Stimulated activated CD4-positive, alpha-beta T cell treated with anti-CD3 and anti-CD28 coated beads, TNF-alpha, amount 100 ng/mL, for 1 hour (primary cell): ENCODE measurements at places on chromosomes 5 and 9.
A peak's percentile ranks its signal among the peaks of the same experiment; 100 is the strongest.

- no peak for DNase-seq
Observed at GRCh38 chr9:134758949-134759607, 117.5 kb downstream of the COL5A1 start.

- no peak for DNase-seq
Observed at GRCh38 chr9:78441822-78442431, 145.0 kb downstream of the PSAT1 start.

- no peak for DNase-seq
Observed at GRCh38 chr9:105339849-105340248, 95.4 kb downstream of the SLC44A1 start.

GRCh38 chr9:137815256-137816255 is 62.0 kb upstream of the CACNA1B start:
- DNase-seq = no peak

DNA sequence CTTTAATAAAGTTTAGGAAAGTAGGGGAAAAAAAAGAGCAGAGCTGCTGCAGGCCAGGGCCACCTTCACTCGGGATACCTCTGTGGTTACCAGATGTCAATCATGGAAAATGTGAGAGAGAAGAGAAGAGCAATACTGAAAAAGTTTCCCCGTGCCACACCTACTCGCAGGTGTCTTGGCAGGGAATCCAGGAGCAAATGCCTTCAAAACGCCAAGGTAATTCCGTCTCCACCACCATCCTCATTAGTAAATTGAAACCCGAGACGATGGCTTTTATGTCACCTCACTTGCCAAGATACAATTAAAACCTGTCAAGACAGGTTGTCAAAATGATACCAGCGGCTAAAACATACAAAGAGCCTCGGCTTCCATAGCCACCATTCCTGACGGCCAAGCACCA is 49.7 kb downstream of the FAM81B start:
- no peak for DNase-seq

GRCh38 chr5:56671571-56671970 is 143.8 kb upstream of the MAP3K1 start:
- no peak for DNase-seq

- no peak for DNase-seq
Observed at GRCh38 chr5:83026516-83026915, 50.7 kb downstream of the TMEM167A start.

DNA sequence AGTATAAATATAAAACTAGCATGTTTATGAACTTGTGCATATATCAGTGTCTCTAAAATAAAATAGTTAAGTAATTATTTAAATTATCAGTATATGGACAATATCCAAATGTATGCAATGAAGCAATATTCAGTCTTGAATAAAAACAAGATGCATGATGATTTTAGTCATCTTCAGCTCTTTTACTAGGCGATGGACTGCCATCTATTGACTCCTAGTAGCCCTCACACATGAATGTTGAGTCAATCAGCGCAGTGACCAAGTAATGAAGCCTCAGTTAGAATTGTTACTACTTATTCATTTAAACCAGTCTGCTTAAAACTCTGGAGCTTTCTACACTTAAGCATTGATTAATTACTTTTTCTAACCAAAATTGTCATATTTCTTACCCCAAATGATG is 92.9 kb upstream of the GRHPR start:
- DNase-seq = no peak

DNA sequence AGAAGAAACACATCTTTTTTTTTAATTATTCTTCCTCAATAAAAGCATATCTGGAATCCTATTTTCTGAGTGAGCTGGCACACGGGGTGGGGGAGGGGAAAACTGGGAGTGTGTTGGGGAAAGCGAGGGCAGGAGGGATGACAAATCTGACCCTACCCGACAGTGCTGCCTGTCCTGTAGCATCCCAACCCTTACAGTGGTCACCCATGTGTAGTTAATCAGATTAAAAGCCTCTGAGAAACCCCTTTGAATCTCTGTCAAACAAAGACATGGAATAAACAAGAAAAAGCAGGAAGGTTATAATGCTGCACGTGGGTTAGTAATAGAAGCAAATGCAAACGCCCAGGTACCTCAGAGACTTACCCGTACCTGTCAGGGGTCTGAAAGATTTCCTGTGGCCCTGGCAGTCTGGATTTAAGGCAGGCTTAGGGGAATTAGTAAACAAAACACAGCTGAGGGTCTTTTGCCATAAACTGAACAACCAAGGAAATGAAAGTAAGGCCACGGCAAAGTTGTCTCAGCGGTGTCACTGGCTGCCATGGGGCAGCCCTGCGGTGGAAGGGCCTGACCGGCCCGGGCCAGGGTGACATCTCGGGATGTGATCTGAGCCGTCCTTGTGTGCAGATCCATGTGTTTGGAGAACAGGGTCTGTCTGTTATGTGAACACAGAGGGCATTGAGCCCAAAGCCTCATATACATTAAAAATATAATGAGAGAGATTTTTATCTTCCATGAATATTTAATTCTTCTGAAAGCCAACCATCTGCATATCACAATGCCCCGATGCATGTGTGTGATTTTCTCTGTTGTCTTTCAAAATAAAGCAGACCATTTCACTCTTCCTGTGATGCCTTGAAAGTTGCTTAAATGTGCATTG is 308.2 kb downstream of the ZNF608 start:
- no peak for DNase-seq

GRCh38 chr9:35042891-35043545 is 29.4 kb downstream of the VCP start:
- DNase-seq = no peak

DNA sequence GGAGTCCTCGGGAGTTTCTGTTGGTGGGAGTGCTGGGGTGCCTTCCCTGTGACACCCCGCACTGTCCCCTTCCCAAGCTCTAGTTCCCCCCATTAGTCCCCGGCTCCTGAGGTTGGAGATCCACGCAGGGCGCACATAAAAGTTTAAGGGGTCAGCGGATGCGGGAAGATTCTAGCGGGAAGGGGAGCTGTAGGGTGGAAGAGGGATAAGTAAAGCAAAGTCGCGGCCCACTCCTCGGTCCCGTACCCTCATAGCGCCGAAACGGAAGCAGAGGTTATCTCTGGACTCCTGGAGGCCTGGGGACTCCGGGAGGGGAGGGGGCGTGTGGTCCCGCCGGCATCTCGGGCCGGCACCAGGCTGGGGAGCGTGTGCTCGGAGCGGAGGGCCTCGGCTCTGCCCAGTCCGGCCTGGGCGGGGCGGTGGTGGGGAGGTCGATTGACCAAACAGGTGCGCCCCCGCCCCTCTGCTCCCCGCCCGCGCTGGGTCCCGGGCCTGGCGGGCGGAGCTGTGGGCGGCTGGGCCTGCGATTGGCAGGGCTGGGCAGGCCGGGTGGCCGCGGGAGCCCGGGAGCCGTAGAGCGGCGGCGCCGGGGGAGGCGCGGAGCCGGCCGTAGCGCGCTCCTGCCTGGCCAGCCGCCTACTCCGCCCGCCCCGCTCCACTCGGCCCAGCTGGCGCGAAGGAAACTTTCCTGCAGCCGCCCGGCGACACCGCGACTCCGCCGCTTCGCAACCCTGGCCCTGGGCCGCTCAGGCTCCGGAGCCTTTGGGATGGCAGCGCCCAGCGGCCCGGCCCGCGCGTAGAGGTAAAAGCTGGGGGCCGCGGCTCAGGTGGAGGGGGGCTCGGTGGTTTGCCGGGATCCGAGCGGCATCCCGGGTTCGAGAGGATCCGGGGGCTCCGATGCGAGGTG is 52.2 kb upstream of the DAB2IP start:
- no peak for DNase-seq

DNA sequence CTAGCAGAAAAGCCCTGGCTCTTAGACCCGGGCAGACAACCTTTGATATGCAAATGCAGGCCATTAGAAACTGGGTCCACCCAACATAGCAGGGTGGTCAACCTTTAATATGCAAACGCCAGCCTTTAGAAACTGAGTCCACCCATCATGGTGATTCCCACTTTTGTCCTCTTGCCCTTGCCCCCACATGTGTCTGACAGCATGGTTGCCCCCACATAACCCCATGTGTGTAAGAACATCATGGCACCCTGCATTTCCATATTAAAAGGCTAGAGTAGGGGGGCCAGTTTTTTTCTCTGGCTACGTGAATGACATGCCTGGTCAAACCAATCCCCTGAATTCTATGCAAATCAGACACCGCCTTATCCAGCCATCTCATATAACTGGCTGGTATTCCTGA is 273.2 kb upstream of the PRDM9 start:
- no peak for DNase-seq

- peak; percentile 18 for DNase-seq
Observed at GRCh38 chr5:152142840-152143469, 218.3 kb upstream of the GLRA1 start.

DNA sequence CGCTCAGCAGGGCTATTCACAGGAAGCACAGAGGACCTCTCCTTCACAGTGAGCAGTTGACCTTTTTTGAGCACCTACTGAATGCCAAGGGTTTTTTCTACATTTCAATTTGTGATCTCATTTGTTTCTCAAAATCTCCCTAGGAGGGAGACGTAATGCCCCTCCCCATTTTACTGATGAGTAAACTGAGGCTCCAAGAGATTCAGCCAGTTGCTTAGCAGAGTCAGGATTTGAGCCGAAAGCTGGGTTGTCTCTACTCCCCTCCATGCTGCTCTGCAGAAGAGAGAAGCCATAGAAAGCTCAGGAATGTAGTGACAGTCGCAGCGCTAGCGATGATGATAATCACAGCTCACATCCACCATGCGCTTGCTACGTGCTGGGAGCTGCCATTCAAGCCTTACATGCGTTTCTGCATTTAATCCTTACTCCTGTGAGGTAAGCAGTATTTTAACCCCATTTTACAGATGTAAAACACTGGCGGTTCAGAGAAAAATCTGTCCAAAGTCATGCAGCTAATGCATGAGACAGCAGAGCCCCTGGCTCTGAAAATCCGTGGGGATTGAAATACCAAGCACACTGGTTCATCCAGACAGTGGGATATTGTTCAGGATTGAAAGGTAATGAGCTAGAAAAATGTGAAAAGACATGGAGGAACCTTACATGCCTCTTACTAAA is 33.8 kb downstream of the ERGIC1 start:
- DNase-seq = no peak

DNA sequence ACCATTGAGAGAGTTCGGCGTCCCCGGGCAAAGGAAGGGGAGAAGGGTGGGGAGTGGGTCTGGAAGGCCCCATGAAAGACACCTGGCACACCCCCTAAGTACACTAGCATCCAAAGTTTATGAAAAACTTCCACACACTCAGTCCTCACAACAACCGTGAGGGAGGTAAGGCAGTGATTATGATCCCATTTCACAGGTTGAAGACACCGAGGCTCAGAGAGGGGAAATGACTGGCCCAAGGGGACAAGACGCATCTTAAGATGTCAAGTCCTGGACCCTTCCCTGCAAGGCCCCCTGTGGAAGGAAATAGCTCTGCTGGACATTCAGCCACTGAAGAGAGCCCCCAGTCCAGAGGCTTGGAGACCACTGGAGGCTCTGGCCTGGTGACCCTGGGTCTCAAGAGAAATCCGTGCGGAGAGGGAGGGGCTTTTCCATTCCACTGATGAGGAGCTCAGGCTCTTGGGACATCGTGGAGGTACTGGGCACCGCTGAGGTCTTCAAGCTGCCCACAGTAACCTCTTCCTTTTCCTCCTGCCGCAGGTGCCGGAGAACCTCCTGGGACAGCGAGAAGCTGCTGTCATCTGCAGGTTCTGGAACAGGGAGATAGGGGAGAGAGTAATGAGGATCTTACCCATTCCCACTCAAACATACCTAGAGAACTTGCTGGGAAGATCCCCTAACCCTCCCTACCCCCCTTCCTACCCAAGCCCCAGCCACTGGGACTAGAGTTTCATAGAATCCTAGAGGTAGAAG is 5.2 kb downstream of the SMIM33 start:
- DNase-seq = no peak

DNA sequence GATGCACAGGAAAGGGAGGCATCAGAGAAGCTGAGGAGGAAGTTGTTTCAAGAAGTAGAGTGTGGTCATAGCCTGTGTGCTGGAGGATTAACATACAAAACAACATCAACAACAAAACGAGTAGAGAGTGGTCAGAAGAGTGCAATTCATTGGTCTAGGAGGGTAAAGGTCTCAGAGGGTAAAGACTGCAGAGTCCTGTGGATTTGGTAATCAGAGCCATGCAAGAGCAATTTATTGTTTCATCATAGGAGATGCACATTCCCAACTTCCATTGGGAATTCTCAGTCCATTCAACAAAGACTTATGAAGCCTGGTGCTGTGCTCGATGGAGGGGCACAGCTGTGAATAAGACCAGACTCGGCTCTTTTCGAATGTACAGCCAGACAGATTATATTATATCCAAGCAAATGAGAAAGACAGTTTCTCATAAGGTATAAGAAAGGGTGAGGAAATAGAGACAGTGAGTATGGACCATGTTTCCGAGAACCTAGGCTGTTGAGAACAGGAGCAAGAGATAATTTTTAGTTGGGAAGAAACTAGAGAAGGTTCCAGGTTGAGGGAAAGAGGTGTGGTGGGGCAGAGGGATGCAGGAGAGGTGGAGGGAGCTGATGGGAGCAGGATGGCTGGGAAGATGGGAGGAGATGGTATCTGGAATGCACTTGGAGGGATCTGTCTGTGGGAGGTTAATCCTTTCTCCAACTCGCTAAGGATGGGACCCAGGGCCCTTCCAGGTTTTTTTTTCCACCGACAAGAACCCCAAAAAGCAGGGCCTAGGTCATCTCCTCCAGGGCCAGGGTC is 7.9 kb upstream of the MYORG start:
- DNase-seq = no peak

GRCh38 chr5:92050970-92051369 is 667.9 kb upstream of the ARRDC3 start:
- DNase-seq = no peak

GRCh38 chr5:76908166-76908565 is 44.7 kb upstream of the CRHBP start:
- DNase-seq = no peak

GRCh38 chr9:99076483-99077171 is 28.3 kb upstream of the TGFBR1 start:
- DNase-seq = no peak

GRCh38 chr9:107612136-107612535 is 122.6 kb upstream of the KLF4 start:
- no peak for DNase-seq

- no peak for DNase-seq
Observed at GRCh38 chr9:120965344-120966012, 38.9 kb upstream of the TRAF1 start.

DNA sequence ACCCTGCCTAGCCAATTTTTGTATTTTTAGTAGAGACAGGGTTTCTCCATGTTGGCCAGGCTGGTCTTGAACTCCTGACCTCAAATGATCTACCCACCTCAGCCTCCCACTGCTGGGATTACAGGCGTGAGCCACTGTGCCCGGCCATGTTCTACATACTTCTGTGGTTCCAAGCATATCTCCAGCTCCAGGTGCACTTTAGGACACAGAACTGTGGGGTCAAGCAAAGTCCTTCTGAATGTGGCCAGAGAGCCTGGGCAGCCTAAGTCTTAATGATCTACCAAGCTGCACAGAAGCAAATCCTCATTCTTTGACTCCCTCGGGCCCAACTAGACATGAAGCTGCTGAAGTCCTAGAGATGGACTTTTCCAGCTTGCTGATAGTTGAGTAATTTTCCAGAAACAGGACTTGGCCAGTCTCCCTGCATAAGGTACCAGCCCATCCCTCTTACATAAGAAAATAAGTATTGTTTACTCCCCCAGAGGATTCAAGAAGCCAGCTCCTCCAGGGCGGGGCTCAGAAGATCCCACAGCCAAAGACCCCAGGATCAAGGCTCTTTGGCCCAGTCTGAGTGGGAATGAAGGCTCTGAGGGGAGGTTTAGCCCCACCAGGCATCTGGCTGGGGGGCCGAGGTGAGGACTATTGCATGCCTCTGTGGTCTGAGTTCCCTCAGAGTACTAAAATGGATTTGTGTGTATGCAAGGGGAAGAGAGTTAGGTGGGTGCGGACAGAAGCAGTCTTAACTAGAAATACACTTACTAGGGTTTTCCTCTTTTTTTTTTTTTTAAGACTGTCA is 8.7 kb downstream of the CLTB start:
- DNase-seq = no peak
